ENCODE measurements at places on chromosomes 3 and 15.

GRCh38 chr3:180911876-180912303, 580 bp upstream of the FXR1 start:
- no peak for DNase-seq

DNA sequence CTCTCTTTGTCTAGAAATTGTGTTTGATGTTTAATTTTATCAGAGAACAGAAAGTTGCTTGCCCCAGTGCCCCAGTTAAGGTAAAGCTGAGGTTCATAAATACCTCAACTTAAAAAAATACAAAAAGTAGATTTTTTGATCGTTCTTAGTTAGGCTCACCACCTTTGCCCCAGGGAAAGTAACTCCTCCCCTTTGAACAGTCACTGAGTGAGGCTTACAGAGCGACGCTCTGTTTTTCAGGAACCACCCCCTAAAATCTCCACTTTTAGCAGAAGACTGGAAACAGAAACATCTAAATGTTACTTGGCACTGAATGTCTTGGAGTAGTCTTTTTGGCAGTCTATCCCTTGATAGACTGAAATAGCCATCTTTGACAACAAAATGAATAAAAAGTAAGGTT, 24.9 kb downstream of the BLM start:
- no peak for DNase-seq

DNA sequence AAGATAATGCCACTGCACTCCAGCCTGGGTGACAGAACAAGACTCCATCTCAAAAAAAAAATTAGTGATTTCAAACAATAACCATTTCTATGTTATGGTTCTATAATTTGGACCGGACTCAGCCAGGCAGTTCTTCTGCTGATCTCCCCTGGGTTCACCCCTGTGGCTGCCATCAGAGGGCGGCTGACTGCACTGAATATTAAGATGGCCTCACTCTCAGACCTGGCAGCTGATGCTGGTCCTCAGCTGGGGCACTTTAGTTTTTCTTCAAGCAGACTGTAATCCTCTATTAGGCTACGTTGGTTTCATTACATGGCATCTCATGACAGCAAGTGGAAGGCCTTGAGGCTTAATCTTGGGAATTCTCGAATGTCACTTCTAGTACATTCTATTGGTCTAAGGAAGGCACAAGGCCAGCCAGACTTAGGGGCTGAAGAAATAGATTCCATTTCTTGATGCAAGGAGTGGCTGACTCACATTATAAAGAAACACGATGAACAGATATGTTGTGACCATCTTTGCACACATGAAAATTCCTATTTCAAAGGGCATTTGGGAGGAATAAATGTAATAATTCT, 12.8 kb downstream of the GALNT15 start:
- no peak for DNase-seq

GRCh38 chr3:60215946-60216345, 1035.3 kb downstream of the FHIT start:
- DNase-seq = no peak

DNA sequence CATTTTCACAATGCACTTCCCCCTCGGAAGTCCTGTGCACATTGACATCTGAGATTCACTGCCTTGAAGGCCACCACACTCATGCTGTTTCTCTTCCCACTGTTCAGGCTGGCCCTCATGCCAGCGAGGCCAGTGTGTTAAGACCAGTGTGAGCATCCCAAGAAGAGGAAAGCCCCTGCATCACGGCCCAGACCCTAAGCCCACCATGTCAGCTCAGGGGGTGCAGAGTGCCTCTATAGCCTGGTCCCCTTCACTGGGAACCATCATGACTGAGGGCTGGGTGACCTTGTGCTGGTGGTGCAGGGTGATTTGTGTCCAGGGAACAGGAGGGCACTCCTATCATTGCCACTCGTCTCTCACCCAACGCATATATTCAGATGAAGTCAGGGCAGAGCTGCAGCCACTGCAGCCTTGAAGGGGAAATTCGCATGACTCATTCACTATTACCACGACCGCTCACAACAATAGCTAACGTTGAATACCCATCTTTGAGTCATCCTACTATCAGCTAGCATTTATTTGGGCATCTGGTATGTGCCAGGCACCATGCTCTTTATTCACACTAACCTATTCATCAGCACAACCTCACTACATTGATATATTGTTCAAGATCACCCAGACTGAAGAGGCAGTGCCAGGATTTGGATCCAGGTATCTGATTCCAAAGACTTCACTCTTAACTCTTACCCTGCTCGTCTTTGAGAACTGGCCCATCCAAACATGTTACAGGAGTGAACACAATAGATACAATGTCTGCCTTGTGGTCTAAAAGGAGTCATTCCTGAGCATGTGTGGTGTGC, 58.8 kb upstream of the SLC6A11 start:
- DNase-seq = no peak

DNA sequence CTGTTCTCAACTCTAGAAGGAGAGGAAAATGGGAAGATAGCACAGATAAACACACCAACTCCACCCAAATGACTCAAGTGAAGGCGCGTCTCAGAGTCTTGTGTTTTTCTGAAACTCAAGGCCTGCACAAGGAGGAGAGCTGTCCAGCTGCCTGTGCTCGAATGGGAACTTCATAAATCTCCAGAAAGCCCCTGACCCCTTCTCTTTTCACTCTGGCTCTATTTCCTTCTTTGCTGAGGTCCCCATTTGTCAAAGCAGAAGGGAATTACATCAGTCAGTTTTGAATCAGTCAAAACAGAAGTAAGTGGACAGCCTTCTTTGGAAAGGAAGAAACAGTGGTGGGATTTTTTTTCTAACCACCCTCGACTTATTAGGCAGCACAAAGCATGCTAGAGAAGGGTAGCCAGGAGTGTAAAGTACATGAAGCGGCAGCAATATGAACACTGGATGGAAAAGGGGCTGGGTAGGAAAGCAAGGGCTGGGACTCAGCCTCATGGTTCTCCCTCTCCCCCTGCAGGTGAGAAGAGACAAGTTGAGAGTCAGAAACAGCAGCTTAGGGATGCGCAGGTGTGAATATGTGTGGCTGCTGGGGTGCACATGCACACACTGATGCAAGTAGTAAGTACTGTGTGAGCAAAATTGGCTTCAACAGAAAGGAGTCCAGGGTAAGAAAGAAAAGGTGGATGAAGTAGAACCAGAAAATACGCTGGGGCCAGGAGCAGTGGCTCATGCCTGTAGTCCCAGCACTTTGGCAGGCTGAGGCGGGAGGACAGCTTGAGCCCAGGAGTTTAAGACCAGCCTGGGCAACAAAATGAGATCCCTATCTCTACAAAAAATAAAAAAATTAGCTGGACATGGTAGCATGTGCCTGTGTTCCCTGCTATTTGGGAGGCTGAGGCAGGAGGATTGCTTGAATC, 36.6 kb upstream of the MAGEF1 start:
- no peak for DNase-seq

DNA sequence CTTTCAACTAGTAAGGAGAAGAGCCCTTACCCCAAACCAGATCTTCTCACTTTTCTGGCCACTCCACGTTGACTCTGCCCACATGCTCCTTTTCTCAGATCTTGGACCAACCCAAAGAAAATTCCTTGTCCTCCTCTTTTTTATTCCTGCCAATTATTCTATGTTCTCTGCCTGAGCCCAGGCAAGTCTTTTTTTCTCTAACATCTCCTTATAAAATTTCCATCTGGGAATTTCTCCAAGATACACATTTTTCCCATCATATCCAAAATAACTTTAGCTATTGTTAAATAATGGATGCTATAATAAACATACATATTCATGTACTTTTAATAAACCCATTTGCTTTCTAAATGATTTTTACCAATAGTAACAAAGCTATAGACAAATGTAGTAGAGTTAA, 726.0 kb upstream of the ZNF385D start:
- no peak for DNase-seq

GRCh38 chr3:42524751-42525150, 22.3 kb downstream of the VIPR1 start:
- DNase-seq = no peak

DNA sequence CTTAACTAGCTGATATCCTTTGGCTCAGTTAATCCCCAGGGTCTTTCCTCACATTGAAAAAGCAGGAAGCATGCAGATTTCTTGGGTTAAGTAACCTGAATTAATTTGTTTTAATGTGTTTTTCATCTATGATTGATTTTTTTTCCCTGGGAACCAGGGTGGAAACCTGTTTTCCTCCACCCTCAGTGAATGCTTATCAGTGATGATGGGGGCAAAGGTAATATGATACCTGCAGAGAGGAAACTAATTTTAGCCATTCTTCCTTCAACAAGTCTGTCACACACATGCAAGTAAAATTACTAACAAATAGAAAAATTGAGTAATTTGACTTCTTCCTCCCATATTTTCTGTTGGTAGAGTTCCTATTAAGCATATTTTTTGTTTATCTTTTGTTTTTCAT, 5.9 kb downstream of the CASR start:
- no peak for DNase-seq

GRCh38 chr15:73909651-73910050, 16.6 kb upstream of the LOXL1 start:
- no peak for DNase-seq

GRCh38 chr15:99732751-99733267, 428 bp downstream of the LYSMD4 start:
- DNase-seq = peak; percentile 64

DNA sequence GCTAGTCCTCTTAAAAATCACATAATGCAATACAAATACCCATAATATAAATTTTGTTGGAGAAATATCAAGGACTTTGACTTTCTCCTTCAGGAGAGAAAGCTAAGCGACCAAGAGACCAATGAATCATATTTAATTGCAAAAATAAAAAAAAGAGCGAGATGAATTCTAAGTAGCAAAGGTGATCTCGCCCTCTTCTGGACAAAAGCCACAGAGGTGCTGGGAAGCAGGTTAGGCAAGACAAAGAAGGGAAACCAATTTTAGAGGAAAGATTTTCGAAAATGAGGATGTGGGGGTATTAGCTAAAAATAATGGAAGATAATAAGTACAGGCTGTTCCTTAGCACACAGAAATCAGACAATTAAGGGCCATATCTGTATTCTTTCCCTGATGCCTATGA, 111.4 kb upstream of the PLAAT1 start:
- no peak for DNase-seq

DNA sequence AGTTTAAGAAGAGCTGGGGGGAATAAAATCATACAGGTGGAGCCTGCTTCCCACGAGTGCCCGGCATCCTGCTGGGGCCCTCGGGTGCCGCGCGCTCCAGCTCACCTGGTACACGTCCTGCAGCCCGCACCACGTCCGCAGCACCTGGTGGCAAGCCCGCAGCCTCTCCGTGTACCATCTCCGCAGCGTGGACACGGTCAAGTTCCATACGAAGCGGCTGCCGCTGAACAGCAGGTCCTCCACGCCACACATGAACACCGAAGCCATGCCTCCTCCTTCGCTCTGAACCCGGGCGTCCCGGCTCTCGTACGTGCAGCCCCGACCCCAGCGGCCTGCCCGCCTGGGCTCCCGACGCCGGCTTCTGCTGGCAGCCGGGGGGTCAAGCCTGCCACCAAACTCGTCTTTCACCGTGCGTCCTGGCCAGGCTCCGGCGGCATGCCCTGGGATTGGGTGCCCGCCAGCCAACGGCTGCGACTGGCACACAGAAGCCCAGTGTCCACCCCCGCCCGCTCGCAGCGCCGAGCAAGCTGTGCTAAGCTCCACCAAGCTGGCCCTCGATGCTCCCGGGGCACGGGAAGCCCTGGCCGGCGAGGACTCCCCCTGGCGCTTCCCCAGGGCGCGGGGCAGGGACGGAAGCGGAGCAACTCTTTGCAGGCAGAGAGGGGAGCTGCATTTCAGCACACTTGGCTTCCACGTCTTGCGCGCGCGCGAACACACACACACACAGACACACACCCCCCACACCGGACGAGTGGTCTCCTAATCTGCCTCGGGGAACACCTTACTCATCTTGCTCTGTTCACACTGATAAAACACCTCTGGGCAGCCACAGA, at the start of gene FRMD4B:
Gene FRMD4B, minus strand, starts transcription at position 366 of the 833 bp plus-strand sequence. Its CDS starts 99 bp downstream, at position 267.
- peak; percentile 57 for DNase-seq

DNA sequence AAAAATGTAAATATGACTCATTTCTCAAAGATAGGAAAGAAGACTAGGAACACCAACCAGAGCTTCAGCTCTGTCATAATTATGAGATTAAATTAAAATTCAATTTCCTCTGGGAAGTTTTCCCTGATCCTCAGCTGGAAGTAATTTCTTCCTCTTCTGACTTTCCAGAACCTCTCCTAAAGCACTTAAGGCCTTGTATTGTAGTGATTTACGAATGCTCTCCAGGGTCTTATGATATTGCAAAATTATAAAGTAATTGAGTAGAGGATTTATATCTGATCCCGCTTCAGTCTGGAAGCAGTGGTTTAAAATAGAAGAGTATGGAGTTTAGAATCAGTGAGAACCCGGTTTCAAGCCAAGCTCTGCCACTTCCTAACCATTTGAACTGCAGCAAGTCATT, 279.8 kb downstream of the ZPLD1 start:
- DNase-seq = no peak

DNA sequence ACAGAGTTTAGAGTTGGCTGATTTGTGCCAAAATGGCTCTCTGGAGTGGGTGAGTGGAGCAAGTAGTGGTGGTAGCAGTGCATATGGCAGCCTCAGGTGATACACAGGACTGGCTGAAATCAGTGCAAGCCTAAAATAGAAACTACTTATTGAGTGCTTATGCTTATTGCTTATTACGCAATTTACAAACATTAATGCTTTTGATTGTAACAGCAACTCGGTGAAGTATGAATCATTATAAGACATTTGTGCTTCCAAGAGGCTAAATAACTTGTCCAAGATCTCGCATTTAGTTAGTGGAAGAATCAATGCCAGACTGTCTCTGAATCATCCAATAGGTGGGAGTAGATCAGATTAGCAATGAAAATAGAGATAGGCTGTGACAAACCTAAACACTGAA, 353.8 kb downstream of the NAALADL2 start:
- DNase-seq = no peak

DNA sequence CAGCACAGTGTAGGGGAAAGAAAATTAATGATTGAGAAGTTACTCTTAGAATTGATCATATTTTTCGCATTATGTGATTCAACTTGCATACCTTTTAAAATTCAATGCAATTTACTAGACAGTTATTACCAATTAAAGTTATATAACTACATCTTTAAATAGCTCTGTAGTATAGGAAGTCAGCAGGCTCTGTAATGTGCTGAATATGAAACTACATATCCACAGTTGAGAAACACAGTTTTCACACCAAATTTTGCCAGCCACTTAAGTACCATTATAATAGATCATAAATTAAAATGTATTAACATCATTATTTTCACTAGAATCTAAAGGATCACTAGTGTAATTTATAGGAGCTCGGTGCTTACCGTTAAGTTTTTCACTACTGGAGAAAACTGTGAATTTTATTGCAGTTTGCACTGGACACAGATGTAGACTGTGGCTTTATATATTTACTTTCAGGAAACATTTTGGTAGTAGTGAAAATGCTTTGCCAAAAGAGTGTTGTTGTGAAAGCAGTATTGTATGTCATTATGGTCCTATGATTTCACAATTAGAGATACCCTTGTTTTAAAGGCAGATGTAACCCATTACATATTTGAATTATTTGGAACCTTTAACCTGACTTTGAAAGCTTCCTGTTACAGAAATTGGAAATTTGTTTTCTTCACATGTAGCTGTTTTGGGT, 113.6 kb downstream of the PLCL2 start:
- no peak for DNase-seq

- DNase-seq = no peak
Measured at GRCh38 chr3:113291572-113291971, 80.2 kb downstream of the BOC start.

Measured in natural killer cell treated with Interleukin-12 subunit alpha and Interleukin-12 subunit beta and Interleukin-15 and Interleukin-18, amount 100 ng/mL, for 72 hours (primary cell).